Stimulated activated CD8-positive, alpha-beta memory T cell treated with anti-CD3 and anti-CD28 coated beads, Interleukin-15, amount 100 ng/mL, for 24 hours (primary cell): ENCODE measurements at places on chromosomes 4 and X.

GRCh38 chr4:987624-988513 is 1.0 kb downstream of the IDUA start:
- no peak for DNase-seq

- no peak for DNase-seq
These were observed 96.8 kb upstream of the FAT1 start for GRCh38 chr4:186820391-186820891.

- DNase-seq = no peak
These were observed 388.7 kb downstream of the FAT4 start for GRCh38 chr4:125703443-125703842.

DNA sequence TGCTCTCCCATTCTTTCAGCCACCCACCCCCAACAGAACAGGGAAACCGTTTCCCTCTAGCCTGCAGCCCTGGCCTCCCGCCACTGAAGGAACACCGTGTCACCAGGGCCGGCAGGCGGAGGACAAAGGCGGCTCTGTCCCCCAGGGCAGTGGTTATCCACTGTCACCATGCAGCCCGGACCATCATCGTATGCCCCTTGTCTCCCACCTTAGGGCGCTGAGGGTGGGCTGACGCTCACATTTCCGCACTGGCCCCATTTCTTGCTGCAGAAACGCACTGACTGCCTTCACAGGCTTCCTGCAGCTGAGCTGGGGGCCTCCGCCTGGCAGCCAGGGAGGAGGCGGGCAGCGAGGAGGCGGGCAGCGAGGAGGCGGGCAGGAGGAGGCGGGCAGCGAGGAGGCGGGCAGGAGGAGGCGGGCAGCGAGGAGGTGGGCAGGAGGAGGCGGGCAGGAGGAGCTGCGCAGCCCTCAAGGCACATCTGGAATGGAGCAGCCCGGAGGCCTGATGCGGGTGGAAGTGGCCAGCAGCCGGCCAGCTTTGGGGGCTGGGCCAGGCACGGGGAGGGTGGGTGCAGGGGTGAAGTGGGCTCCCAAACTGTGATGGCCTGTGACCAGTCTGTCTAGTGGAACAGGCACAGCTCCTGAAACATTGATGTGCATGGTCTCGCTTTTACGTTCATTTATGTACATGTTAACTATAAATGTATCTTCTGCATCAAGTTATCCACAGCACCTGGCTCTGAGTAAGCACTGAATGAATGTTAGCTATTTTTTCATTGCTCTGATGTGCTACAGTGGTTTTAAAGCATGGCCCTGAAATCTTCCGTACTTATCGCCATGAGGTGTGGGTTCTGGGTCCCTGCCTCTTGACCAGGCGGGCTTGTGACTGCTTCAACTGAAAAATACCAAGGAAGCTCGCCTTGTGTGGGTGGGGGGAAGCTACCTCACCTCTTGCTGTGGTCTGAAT is 20.6 kb upstream of the KIAA0232 start:
- no peak for DNase-seq

- no peak for DNase-seq
These were observed 4.6 kb upstream of the CLDN24 start for GRCh38 chr4:183326853-183327252.

- no peak for DNase-seq
These were observed 367.8 kb downstream of the GASK1B start for GRCh38 chr4:157804986-157805385.

DNA sequence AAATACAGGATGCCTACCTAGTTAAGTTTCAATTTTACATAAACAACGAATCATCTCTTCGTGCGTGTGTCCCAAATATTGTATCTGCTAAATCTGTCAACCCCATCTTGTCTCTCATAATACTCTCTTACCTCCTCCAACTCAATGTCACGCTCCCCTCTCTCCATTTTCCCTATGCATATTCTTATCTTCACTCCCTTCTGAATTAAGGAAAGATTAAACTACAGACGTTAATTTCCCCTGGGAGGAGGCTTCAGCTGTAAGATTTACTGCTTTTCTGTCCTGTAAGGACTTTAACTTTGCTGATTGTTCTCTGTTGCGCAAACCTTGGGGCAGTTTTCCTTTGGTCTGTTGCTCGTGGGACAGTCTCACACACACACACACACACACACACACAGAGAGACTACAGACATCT is 455 bp upstream of the ABCB7 start:
- no peak for DNase-seq

- DNase-seq = no peak
These were observed 231.7 kb downstream of the FBXW7 start for GRCh38 chr4:152304220-152304619.

GRCh38 chrX:10884246-10884645 is 226.9 kb upstream of the HCCS start:
- DNase-seq = no peak

DNA sequence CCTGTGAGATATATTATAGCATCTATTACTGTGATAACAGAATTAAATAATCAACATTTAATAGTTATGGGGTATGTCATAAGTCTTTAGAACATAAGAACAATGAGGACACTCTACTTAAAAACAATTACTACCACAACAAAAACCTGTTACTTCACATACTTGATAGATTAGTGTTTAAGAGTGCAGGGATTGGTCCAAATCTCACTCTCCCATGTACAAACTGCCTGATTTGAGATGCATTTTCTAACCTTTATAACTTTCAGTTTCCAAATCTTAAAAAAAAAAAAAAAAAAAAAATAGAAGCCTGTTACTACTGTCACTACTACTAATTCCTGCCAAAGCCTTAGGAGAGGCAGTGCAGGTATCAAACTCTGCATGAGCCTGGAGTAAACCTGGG is 5.6 kb downstream of the PCDH18 start:
- no peak for DNase-seq

DNA sequence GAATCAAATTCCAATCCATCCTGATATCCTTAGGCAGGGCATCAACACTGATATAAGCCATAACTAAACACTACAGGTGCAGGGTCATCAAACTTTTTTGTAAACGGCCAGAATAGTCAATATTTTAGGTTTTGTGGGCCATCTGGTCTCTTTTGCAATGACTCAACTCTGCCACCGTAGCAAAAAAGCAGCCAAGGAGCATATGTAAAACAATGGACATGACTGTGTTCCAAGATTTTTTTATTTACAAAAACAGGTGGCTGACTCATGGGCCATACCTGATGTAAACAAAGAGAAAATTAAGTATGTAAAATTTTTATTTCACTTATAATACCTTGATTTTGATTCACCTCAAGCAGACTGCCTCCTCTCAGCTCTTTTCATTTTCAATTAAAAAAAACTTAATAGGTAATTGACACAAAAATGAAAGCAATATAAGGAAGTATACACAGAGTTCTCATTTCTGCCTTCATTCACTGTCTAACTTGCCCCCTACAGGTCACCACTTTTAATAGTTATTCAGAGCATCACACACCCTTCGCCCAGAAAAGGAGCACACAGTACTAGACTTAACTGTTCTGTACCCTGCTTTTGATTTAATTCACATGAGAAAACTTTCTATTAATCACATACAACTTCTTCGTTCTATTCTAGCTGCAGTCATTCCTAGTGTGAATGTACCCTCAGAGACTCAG is 35.3 kb upstream of the GPM6B start:
- no peak for DNase-seq

GRCh38 chrX:136911253-136911652 is 30.7 kb upstream of the RBMX start:
- no peak for DNase-seq

- DNase-seq = no peak
These were observed 40.9 kb downstream of the BRCC3 start for GRCh38 chrX:155112171-155112570.

- DNase-seq = no peak
These were observed 2153.6 kb upstream of the AGA start for GRCh38 chr4:179595671-179596410.

DNA sequence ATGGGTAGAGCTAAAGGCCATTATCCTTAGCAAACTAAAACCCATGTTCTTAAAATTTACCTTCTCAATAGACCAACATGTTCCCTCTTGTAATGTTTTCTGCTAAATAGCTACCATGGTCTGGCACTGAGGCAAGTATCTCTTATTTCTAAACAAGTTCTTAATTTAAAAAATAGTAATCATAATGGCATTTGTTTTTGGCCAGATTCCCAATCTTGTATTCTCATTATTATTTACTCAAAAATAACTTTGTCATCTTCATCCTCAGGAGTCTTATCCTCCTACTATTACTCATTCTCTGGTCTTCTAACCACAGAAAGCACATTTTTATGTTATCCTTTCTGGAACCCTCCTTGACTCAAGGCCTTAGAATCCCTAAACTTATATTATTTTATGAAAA is 931.2 kb downstream of the CCSER1 start:
- no peak for DNase-seq

DNA sequence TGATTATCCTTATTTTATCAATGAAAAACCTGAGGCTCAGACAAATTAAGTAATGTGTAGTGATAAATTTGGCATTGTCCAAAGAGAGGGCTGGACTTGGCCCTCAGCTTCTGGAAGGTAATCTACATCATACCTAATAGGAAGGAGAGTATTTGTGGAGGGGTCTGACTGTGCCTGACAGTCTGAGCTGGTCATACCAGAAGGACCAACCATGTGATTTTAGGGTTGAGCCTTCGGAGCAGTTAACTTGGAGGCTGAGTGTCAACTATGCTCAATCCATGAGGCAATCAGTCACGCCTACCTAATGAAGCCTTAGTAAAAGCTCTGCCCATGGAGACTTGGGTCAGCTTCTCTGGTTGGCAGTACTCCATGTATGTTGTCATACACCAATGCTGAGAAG is 136.4 kb downstream of the CPE start:
- no peak for DNase-seq

DNA sequence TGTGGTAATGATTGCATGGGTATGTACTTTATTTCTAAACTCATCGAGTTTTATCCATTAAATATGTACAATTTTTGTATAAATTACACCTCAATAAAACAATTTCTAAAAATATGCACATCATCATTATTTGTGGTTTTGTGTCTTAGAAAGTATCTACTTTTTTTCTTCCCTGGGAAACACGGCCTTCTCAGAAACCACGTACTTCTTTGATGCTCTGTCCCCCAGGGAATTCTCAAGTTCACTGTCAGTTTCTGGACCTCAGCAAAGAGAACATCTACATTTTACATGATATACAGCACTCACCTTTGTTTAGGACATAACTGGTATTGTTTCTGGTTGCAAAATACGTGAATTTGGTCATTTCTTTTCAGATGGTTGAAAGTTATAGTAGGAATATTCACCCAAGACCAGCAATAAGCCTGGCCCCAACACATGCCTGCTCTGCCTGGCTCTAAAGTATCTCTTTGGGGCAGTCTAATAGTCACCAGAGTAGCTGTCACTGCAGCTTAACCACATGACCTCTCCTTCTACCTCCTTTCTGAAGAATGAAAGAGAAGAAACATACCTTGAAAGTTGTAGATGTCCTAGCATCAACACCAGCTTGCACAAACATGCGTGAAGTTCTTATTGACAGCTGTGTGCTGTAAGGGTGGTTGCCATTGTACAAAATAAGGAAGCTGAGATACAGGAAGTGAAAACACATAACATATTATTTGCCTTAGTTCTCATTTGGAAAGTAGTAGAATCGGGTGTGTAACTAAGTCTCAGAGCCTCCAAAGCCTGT is 48.4 kb upstream of the SPANXN4 start:
- no peak for DNase-seq

DNA sequence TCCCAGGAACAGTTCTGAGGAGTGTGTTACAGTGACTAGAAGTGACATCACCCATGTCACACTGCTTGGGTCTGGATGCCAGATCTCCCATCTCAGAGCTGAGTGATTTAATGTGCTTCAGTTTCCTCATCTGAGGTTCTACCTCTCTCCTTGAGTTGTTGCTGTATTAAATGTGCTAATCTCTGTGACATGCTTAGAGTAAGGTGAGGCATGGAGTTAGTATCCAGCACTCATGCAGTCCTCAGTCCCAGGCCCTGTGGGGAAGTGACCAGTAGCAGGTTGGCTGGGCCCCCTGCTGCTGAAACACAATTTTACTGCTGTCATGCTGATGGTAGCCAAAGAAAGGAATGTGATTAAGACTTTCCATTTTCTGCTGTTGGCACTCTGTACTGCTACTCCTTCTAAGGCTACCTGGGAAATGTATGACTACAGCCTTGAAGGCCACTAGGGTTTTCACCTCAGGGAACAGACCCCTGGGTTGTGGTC is 639.6 kb downstream of the MID1IP1 start:
- DNase-seq = no peak

DNA sequence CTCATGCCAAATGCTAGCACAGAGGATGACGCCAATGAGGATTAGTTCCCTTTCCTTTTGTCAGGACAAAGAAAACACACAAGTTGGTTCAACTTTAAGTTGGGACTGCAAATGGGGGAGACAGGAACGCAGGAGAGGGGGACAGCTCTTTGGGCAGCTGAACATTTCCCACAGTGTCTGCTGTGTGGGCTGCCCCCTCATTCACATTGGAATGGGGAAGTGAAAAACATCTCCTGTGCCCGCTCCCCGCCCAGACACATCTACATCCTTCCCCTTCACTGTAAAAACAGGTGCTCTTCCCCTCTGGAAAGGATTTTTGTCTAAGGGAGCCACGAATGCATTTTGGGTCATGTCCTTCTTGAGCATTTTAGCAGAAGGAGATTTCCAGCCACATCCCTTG is 44.5 kb upstream of the TBC1D9 start:
- no peak for DNase-seq

DNA sequence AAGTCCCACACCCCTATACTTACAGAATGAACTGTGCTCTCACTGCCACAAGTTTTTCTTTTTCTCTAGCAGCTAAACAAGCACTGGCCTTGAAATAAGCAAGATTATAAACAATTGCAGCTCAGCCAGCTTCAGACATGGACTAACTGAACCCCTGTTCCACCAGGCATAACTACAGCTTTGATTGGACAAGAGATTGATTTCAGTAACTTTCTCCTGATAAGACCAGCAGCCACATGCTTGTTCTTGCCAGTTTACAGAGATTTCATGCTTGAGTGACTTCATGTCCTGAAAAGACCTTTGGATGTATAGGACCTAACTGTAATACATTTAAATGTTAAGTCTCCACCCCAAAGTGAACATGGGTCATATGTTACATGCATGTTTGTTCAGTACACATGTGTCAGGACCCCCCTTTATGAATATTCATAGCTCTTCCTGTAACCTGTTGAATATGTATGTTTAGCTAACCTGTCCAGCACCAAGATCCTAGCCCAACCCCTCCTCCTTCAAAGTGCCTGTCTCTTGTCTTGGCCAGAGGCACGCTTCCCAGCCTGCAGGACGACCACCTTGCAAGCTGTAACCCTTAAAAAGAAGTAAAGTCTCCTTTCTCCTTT is 27.9 kb downstream of the ZNF275 start:
- no peak for DNase-seq

DNA sequence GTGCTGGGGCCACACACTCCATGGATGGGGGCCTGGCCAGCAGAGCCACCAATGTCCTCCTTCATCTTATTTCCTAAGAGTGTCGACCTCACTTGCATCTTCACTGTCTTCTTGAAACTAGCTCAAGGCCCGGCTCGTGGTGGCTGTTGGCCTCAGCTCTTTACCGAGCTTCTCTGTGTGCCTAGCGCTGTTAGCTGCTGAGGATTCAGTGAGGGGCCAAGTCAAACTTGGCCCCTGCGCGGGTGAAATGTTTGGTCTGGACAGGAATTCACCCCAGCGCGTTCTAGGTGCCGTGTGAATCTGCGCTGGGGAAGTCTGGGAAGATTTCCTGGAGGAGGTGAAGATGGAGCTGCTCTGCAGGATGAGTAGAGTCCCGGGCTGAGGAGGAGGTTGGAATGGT is 8.5 kb downstream of the SORCS2 start:
- no peak for DNase-seq
